ENCODE measurements at places on chromosomes 2 and 18.

DNA sequence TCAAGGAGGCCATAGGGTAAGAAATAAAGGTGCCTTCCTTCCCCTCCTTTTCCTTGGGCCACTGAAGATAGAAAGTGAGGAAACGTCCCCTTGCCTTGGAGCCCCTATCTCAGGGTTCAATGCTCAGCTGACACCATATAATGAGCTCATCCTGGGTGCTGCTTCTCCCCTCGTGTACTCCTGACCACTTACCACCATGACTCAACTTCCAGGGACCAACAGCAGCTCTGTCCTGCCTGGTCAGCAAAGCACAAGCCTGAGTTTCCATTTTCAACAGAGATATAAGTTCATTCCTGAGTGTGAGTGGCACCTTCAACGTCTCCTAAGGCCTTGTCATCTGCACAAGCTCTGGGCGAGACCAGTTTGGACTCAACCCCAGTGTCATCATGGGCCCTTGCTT lies 151.2 kb downstream of the CAPN13 start:
- DNase-seq: no peak

DNA sequence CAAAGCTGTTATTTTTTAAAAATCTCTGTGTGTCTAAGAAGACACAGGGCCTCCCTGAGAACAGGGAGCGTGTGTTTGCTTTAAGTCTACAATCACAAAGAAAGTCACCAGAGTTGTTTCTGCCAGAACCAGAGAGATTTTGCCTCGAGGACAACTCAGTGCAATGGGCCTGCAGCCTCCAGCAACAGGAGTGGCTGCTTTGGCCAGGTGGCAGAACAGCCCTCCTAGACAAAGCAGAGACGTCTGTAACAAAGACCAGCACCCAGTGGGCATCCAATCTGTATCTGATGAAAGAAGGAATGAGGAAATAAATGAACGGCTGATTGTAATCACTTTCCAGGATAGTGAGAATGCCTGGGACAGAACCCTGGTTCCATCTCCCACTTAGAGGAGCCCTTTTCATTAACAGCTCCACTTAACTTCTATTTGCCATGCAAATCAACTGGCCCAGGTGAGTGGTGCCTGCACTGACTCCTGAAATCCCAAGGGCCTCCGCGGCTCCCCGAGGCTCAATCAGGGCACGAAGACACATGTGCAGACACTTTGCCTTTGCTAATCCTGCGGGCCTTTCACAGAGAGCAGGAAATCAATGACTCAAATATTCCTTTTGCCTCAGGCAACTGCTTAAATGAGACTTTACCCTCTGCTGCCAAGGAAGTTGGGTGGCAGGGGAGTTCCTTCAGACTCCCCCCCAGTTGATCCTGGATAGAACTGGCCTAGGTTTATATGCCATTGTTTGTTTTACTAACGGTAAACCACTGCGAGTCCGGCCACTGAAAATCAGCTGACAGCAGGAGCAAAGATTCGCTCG lies 146.5 kb downstream of the CABLES1 start:
- peak; percentile 97 for DNase-seq

GRCh38 chr2:75018162-75018561 lies 59.7 kb downstream of the POLE4 start:
- DNase-seq: no peak

- DNase-seq: no peak
Measured at GRCh38 chr2:34664266-34664665, 1065.2 kb upstream of the FAM98A start.

DNA sequence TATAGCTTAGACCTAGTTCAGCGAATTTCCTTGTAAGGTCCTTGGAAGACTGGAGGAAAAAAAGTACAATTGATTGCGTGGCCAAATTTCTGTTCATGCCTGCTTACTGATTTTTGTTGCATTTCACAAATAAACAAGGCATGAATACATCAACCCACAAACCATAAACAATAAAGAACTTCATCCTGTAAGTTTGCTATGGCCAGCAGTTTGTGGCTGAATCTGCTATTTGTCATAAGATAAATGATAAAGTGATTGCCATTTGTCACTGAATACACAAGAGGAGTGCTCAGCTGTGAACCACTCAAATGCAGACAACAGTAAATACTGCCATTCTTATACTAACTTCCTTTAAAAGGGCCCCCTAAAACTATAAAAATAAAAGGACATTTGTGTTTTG lies 259.5 kb downstream of the CCDC178 start:
- no peak for DNase-seq

DNA sequence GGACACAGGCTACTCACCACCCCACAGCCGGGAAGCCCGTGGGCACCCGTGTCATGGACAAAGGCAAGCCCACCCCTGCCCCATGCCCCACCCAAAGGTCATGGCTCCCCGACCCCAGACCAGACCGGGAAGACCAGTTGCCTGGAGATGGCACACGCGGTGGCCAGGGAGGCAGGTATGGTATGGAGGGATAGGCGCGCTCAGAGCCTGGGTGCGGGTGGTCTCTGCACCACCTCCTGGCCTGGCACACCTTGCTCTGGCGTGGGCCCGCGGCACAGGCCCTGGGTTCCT lies 51.2 kb downstream of the BIN1 start:
- DNase-seq: no peak

GRCh38 chr2:68994864-68995263 lies 18.1 kb upstream of the ANTXR1 start:
- DNase-seq: no peak

GRCh38 chr2:168245074-168245825 lies 2.1 kb downstream of the STK39 start:
- DNase-seq: no peak

DNA sequence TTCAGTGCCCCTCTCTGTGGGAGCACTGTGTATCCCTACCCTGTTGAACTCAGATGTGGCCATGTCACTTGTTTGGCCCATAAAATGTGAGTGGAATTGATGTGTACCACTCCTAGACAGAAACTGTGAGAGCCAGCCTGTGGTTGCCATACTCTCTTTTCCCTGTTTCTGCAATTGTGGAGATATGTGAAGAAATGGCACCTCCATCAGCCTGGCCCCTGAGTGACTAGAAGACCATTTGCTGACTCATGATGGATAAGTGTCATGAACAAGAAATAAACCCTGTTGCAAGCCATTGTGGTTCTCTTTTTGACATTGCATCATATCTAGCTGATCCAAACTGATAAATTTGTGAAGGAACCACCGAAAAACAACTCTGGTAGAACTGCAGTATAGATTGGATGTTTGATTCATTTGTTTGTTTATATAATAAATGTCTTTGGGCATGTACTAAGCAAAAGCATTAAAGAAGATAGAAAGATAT lies 214.5 kb upstream of the FBXO11 start:
- no peak for DNase-seq

DNA sequence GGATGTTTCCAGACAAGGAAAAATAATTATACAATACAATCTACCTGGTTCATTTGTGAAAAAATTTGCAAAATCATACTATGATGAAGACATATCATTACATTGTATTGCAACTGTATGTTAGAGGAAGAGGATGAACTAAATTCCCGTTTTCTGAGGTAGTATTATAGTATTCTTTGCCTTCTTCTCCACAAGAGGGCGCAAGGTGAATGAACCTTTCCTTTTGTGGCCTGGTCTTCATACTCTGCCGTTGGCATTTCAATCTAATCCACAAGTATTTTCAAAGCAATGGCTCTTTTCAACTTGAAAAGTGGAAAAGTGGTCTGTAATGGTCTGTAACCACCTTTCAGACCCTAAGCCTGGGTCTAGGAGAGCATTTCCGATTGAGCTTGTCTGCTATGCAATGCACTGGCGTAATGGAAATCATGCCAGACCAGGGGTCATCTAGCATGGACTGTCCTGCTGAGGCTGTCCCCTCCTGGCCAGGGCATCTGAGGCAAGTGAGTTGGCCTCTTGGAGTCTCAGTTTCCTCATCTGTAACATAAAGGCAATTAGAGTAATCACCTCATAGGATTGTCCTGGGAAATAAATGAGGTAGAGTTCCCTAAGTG lies 30.8 kb upstream of the ZNF396 start:
- peak; percentile 83 for DNase-seq

DNA sequence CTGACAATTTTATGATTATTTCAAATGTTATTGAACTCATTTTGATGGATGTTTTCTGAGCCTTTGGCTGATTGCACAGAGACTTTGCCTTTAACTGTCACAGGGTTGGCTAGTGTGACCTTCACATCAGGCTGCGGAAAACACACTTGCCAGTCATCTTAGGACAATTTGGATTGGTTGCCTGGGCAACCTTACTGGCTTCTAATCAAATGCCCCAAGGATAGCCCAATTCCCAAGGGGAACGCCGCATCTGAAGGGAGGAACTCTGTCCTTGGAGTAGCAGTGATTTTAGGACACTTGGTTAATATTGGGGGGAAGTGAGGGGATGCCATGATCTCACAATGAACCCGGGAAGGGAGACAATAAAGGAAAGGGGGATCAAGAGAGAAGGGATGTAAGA lies 29.5 kb downstream of the OSBPL6 start:
- no peak for DNase-seq

DNA sequence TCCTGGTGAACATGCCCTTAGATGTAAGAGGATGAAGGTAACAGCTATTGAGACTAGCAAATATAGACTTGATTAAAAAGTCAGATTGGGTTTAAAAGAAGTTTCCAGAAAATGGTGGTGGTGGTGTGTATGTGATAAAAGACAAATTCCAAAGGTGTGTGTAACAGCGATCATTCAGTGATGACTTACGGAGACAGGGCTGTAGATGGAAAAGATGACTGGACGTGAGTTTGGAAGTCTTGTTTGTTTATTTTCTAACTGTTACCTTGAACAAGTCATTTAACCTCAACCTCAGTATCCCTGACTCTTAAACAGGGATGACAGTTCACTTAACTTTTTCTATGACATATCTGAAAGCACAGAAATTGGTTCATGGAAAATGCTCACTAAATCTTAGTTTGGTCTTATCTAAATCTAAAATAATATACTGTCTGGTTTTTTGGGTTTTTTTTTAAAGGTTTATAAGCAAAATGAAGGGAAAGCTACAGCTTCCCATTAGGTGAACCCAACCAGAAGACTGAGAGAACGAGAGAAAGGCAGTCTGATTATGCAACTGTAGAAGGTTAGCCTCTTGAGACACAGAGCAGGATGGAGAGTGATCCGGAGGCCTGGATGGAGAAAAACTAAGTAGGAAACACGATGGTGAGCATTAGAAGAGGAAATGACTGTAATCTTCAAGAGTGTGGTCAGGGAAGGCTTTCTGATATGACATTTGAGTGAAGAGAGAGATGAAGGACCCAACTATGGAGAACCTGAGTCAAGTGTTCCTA lies 71.9 kb downstream of the TCF4 start:
- no peak for DNase-seq

DNA sequence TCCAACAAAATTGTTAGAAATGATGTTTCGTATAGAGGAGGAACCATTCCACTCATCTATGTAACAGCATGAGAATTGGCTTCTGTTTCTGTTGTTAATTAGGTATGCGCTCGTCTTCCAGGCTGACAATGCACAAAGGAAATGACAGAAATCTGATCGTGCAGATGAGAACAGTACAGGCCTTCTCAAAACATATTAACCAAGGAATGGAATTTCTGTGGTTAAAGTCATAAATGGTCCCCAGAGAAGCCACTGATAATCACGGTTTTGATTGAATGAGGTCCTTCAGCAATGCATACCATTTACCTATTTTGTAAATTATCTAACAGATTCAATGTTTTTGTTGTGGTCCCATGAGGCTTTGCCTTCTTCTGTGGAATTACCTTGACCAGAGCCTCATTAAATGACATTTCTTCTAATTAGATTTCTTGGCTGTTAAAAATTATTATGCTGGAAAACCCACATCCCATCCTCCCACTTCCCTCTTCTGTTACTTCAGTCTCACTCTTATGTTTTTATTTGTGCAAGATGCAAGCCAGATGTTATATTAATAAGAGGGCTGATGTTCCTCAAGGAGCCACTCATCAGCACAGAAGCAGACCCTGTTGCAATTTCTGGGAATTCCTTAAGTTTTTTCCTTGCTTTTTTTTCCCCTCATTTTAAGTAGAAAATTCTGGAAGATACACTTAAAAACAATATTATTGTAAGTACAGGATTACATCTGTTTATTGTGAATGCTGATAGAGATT lies 395.8 kb downstream of the PID1 start:
- DNase-seq: no peak

DNA sequence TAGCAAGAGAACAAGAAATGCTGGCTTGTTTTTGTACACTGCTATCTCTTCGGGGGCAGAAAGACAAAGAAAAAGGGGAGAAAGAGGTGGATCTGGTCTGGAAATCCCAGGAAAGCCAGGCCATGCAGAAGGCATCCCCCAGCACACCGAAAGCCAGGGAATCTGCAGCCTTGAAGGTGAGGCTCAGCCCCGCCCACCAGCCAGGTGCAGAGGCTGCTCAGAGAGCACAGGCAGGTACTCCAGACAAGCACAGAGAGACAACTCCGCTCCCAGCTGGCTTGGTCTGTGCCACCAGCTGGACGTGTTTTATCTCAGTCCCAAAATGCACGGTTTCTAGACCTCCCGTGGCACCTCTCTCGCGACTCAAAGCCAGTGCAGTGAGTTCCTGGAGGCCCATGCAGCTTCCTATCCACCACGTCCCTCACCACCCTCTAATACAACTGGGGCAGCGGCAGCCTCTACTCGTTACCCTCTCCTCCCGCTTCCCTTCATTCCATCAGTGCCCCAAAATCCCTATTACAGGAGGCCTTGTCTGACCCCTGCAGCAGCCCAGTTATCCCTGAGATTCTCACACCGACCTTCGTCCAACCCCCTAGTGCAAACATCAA lies 62.8 kb downstream of the HDAC4 start:
- no peak for DNase-seq

DNA sequence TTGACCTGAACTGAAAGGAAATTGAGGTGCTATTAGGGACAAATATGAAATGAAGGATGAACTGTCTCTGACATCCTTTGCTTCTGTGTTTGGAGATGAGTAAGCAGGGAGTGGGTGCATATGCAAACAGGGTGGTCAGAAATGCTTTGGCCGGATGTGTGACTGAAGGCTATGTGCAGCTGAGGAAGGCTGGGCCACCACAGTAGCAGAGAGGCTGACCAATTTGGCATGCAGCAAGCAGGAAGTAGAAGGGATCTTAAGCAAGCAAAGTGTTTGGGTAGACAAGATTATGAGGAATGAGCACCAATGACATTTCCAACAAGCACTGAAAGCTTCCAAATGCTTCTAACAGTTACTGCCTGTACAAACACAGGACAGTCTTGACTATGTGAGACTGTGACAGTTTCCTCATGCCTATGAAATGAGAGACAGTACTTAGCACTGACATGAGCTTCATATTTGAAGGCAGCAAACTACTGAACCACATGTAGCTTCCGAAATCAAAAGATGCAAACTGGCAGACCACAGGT lies 3.3 kb upstream of the ACTR3 start:
- DNase-seq: no peak

- DNase-seq: peak; percentile 68
Measured at GRCh38 chr2:112867701-112868631, 31.4 kb upstream of the IL1B start.
